ENCODE measurements at places on chromosomes 6 and 20.

GRCh38 chr6:40897390-40898003 lies 141.5 kb downstream of the UNC5CL start:
- DNase-seq: no peak

DNA sequence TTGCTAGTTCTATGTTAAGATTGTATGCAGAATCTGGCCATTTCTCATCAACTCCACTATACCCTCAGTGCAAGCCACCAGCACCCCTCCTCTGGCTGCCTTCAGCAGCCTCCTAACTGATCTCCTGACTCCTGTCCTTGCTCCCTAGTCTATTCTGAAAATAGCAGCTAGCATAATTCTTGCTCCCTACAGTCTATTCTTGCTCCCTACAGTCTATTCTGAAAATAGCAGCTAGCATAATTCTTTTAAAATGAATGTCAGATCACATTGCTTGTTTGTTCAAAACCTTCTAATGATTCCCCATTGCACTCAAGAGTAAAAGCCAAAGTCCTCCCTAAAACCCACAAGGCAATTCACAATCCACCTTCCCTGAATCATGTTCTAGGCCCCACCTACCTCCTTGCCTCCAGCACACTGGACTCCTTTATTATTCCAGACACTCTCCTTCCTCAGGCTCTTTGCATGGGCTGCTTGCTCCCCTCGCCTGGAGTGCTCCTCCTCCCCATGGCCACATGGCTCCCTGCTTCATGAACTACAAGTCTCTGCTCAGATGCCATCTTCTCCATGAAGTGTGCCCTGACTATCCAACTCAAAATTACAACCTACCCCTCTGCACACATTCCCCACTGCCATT lies 164.2 kb upstream of the TNFAIP3 start:
- DNase-seq: no peak

GRCh38 chr6:153698001-153698400 lies 341.0 kb upstream of the OPRM1 start:
- DNase-seq: no peak

DNA sequence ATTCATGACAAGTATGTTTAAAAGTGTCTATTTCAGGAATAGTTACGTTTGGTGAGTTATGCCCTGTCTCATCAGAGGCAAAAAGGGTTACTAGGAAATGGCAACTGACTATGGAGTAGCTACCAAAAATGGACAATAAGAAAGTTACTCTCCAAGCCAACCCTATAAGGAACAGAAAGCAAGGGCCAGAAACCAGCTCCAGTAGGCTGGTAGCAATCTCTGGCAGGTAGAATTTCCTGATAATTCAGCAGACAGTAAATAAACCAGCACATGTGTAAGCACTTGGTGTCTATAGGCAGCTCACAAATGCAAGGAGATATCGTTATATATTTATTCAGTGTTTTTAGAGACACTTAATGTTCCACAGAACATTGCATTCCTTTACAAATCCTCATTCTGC lies 20.3 kb downstream of the SOX4 start:
- no peak for DNase-seq

GRCh38 chr6:35089935-35090505 lies 51.1 kb downstream of the TCP11 start:
- no peak for DNase-seq

DNA sequence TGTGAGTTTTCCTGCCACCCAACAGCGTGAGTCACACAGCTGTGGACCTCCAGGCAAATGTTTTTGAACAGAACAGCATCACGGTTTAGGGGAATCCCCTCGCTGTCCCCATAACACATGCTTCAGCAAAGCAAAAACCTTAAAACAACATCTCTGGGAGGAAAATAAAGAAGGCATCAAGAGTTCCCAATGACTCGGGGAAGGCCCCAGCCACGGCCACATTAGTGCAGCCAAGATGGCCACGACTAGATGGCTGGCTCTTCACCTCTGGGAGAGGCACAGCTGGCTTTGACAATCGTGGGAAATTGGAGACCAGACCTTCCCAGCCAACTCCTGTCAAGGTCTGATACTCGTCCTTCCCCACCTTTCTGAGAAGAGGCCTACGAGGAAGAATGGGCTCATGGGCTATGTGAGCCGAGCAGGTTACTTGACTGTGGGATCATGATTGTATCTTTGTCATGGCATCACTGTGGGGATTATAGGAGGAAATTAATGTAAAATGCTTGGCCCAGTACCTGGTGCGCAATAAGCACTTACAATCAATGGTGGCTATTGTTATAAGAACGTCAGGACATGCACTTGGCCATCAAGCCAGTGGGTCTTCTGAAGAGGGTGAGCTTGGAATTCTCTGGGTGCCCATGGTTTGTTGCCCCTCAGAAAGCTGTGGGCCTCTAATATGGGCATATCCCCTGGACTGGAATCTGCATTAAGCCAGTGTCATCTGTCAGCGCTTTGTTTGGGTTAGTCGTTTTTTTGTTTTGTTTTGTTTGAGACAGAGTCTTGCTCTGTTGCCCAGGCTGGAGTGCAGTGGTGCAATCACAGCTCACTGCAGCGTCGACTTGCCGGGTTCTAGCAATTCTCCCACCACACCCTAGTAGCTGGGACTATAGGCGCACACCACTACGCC lies 43.6 kb downstream of the FGD2 start:
- DNase-seq: peak; percentile 62

DNA sequence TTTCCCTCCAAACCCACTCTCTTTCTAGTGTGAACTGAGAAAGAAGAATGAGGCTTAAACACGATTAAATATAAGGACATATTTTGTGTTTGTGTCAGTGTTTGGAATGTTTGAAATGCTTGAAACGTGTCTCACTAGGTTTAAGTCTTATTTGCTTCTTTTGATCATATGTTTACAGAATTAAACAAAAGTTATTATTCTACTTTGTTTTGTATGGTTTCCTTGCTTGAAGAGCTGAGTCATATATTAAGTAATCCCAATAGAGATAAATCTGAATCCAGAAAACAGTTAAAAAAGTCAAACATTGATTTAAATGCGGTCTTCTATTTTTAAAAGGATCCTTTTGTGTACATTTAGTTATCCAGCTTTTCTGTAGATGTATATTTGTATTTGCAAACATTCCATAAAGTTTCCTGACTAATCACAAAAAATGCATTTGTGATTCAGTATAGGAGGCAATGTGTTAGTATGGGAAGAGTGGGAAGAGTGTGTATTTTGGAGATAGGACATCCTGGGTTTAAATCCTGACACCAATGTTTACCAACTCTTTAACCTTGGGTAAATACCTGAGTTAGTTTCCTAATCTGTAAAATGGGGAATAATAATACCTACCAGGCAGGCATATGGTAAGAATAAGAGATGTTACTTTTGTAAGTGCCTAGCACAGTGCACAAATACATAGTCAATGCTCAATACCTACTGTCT lies 72.9 kb downstream of the TSBP1 start:
- DNase-seq: no peak

DNA sequence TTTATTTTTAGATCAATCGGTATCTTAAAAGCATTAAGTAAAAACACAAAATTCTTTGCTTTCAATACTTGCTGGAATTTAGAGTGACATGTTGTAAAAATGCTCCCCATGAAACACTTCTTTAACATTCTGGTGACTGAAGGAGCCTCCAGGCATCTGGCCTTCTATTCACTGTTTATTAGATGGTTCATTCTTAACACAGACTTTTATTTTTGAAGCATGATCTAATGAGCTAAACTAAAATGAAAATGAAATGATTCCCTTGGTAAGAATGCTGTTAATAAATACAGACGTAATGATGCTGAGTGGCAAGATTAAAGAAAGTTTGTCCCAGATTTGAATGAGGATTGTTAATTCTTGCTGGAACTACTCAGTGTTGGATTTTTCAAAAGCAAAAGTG lies 698.4 kb downstream of the TENT5A start:
- no peak for DNase-seq

GRCh38 chr20:45860560-45861220 lies 3.3 kb downstream of the ZSWIM3 start:
- no peak for DNase-seq

- no peak for DNase-seq
Measured at GRCh38 chr6:25320459-25320858, 41.3 kb downstream of the CARMIL1 start.

DNA sequence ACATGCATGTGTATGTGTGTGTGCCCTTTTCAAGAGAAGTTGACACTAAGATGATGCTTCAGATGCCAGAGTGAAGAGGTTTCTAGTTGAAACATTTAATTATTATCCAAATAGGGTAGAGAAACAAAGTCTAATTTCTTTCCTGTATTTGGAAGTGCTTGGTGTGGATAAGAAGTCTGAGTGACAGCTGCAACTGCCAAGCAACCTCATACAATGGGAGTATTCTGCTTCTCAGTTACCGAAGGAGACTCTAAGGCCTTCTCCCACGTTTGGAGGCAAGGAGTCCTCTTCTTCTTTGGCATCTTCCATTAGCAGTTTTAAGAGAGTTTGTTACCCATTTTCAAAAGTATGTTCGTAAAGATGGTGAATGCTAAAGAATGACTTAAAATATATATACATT lies 82.4 kb downstream of the HDGFL1 start:
- no peak for DNase-seq

GRCh38 chr6:14718861-14719260 lies 527.0 kb upstream of the JARID2 start:
- DNase-seq: no peak

- DNase-seq: no peak
Measured at GRCh38 chr6:18958146-18958545, 571.0 kb downstream of the RNF144B start.

- no peak for DNase-seq
Measured at GRCh38 chr6:117536317-117536716, 53.8 kb downstream of the DCBLD1 start.

GRCh38 chr20:19423900-19424620 lies 211.6 kb downstream of the SLC24A3 start:
- no peak for DNase-seq

DNA sequence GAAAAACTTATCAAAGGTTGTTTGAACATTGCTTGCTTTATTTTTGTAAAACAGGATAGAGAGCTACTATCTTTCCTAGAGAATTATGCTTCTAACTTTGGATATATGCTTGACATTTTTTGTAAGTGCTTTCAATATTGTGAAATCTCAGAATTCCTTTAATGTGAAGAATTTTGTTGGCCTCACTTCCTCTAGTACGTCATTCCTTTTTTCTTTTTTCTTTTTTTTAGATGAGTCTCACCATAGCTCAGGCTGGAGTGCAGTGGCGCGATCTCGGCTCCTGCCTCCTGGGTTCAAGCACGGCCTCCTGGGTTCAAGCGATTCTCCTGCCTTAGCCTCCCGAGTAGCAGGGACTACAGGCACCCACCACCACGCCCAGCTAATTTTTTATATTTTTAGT lies 668.1 kb downstream of the RFPL4B start:
- DNase-seq: no peak

- no peak for DNase-seq
Measured at GRCh38 chr20:5212907-5213487, 86.2 kb downstream of the CDS2 start.

- DNase-seq: no peak
Measured at GRCh38 chr6:6910734-6911295, 196.9 kb upstream of the RREB1 start.

GRCh38 chr6:2129182-2129621 lies 116.2 kb downstream of the GMDS start:
- no peak for DNase-seq

GRCh38 chr6:34338377-34338776 lies 54.1 kb downstream of the NUDT3 start:
- DNase-seq: no peak

DNA sequence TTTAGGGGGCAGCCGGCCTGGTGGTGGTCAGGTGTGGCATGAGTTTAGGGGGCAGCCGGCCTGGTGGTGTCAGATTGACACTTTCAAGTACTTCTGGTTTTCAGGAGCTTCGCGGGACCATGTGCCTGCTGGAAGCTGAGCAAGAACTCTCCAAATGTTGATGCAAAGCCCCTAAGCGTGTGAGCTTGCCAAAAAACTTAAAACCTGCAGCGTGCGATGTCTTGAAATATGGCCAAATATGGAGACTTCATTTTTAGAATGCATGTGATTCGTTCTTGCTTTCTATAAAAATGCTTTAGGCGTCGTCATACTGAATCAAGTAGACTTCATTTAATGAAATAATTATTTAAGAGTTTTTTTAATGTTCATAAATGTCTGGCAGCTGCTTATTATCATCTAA lies 149.4 kb downstream of the SMOC2 start:
- DNase-seq: no peak

GRCh38 chr6:165884813-165885765 lies 222.0 kb upstream of the PDE10A start:
- DNase-seq: peak; percentile 38

- no peak for DNase-seq
Measured at GRCh38 chr6:2839982-2840748, 1.5 kb downstream of the SERPINB1 start.

DNA sequence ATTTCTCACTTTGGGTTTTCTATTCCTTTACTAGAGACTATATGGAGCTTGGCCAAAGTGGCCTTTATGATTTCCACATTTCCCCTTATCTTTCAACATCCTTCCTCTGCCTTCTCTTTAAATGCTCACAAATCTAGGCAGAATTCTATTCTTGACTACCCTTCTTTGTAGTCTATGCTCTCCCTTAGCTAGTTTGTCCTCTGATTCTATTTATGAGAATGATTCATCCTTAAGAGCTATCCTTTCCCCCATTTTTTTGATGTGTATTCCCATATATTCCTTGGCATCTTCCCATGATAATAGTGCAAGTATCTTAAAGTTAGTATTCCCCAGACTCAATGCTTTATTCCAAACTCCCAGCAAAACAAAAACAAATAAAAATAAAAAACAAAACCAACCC lies 53.1 kb downstream of the IL20RA start:
- no peak for DNase-seq

DNA sequence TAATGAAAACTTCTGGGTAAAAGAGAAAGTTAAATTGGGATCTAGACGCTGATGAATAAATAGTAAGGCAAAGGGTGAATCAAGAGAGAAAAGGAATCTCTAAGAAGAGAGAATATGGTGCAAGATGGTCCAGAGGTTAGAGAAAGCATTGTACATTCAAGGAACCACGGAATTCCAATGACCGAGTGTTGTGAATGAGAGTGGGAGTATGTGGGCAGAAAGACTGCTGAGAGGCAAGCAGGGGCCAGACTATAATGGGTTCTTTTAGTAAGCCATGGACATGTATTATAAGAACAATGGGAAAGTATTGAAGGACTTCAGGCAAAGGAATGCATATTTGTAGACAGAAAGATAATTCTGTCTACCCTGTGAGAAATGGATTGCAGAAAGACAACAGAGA lies 45.2 kb downstream of the SPTLC3 start:
- DNase-seq: no peak

GRCh38 chr6:39819228-39819627 lies 27.1 kb downstream of the DAAM2 start:
- DNase-seq: no peak
